Right renal cortex interstitium (tissue), 3 donors: ENCODE measurements at places on chromosomes 2 and 18. TPM values are rescaled to one million over a fixed set of nuclear protein-coding genes. Genes with fewer than 3 reads are reported as not detected.

GRCh38 chr2:88658326-88658725 is 31.1 kb upstream of the EIF2AK3 start:
- DNase-seq = no peak

GRCh38 chr18:40866968-40867367 is 1088.1 kb upstream of the PIK3C3 start:
- DNase-seq = no peak

- DNase-seq = no peak
Measured at GRCh38 chr2:231337807-231338759, 57.4 kb upstream of the B3GNT7 start.

- DNase-seq = peak; percentile 16
Measured at GRCh38 chr2:169528271-169528701, 18.8 kb downstream of the KLHL41 start.

- no peak for DNase-seq
Measured at GRCh38 chr2:195664528-195664927, 7.5 kb downstream of the SLC39A10 start.

Gene FSHR
- not detected for polyA plus RNA-seq

Gene SERPINB12
- polyA plus RNA-seq = not detected

Gene SH3RF3
- polyA plus RNA-seq = 4.3 TPM

Gene XDH
- 0.14 TPM for polyA plus RNA-seq
